ENCODE measurements at places on chromosomes 11 and 22.

DNA sequence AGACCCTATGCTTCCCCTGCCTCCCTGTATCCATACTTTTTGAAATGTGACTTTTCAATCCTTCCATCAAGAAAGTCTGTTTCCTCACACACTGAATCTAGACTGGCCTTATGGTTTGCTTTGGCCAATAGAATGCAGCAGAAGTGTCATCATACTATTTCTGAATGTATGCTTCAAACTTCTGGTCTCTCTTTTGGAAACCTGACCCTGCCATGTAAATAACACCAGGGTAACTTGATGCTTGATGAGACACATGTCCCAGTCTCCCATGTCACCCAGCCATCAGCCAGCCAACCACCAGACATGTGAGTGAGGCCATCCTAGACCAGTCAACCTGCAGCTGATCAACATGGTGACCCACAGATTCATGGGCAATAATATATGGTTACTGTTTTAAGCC lies 29.7 kb upstream of the CAVIN3 start:
- no peak for DNase-seq

DNA sequence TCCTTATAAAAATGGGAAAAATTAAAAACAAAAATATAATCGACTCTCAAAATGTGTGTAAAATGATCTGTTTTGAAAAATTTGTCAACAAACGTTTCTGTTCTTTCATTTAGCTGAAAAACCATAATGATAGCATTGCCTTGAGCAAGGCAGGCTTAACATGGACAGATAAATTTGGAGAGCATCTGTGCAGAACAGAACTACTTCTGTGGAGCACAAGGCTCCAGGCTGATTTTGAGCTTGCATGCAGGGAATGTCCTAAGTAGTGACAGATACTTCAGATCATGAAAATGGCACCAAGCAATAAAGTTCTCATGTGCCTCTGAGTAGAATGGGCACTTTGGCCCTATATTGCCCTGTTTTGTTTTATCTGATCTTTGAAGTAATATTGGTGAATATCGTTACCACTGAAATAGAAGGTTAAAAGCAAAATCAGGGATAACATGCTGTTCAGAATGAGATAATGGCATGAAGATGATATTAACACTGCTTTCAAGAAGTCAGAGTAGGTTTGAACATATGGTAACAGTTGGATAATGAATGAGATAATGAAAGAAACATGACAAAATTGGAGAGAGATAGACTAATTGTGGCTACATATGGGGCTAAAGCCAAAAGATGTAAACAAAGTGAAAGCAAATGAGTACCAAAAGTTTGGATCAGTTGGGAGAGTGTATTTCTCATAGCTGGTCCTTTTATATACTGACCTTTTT lies 730.5 kb upstream of the CCDC179 start:
- no peak for DNase-seq

- no peak for DNase-seq
These were observed 246.5 kb upstream of the DDI1 start for GRCh38 chr11:103789952-103790351.

DNA sequence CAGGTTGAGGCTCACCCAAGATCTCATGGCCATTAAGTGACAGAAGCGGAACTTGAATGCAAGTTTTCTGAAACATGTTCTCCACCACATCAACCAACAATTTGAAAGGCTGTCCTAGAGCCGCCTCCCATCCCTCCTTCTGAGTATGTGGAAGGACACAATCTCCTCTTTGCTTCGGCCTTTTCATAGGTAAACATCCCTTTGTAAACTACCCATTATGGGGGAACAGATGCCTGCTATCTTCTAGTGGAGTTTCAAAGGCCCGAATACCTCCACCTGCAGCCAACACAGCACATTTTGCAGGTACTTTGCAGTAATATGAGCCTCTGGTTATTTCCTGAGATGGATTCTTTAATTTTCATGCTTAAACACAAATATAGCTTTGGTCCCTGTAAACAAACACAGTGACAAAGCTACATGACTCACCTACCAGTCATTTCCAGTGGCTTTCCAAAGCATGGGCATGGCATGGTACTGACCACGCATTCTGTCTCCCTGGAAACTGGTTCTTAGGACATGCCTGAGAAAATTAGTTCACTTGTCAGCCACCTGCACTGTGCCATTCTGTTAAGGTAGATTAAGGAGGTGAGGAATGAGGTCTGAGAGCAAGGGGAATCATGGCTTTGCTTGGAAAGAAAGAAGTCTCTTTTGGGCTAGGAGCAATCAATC lies 60.2 kb downstream of the EHF start:
- DNase-seq: peak; percentile 63

DNA sequence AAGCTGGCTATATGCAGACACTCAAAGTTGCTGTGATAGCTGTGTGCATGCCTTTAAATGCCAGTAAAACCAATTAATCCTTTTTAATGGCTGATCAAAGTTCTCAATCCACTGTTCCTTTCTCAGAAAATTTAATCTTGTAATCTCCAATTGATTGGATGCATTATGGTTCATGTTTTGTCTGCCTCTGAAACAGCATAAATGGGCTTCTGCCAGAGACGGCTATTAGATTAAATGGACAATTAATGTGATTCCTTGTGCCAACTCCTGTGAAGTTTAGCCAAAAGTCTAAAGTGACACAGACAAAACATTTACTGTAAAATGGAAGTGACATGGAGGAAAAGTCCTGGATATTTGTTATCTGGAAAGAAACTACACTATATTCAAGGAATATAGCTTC lies 952.5 kb upstream of the FAT3 start:
- DNase-seq: no peak

GRCh38 chr22:45869340-45869847 lies 107.6 kb downstream of the WNT7B start:
- no peak for DNase-seq

GRCh38 chr11:58707767-58708166 lies 24.0 kb downstream of the GLYAT start:
- DNase-seq: no peak

DNA sequence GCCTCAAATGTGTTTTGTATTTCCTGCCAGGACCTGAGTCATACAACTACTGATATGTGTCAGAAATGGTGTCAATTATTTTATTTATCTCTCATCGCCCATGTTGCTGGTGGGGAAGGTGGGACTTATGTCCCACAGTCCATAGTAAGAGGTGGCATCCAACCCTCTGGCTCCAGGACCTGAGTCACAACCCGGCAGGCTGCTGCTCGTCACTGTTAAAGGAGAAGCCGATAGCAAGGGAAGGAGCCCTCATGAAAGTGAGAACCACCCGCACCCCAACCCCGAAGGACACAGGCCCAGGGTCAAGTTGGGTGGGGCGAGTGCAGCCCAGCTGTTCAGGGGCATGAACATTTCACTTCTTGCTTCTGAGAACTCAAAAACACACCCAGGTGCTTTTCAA lies 33.1 kb upstream of the TP53I11 start:
- DNase-seq: no peak

DNA sequence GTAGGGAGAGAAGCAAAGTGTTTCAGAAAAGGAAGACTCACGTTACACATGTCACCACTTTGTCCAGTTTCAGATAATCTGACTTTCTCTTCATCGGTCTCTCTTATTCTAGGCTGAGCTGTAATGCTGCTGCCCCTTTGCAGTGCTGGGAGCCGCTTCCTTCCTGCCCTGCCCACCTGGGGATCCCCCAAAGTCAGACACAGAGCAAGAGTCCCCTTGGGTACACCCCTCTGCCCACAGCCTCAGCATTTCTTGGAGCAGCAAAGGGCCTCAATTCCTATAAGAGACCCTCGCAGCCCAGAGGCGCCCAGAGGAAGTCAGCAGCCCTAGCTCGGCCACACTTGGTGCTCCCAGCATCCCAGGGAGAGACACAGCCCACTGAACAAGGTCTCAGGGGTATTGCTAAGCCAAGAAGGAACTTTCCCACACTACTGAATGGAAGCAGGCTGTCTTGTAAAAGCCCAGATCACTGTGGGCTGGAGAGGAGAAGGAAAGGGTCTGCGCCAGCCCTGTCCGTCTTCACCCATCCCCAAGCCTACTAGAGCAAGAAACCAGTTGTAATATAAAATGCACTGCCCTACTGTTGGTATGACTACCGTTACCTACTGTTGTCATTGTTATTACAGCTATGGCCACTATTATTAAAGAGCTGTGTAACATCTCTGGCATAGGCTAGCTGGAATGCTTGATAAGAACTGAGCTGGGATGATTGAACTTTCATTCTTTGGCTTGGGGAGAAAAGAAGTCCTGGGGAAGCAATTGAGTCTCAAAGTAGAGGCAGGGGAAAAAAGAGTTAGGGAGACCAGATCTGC lies 31.2 kb upstream of the SMIM35 start:
- no peak for DNase-seq

DNA sequence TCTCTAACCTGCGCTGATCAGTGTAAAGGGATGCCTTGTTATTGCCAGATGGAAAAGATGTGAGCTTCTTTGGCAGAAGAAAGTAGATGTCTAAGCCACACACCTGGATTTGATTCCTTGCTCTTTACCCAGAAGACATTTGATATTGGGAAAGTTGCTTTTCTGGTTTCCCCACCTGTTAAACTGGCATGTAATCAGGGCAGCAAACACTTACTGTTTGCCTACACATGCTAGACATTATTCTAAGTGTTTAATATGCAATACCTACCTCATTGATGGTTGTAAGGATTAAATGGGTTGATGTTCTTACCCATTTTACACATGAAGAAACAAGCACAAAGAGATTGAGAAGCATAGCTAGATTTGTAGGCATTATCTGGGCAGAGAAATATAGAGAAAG lies 16.6 kb downstream of the ASRGL1 start:
- DNase-seq: no peak

DNA sequence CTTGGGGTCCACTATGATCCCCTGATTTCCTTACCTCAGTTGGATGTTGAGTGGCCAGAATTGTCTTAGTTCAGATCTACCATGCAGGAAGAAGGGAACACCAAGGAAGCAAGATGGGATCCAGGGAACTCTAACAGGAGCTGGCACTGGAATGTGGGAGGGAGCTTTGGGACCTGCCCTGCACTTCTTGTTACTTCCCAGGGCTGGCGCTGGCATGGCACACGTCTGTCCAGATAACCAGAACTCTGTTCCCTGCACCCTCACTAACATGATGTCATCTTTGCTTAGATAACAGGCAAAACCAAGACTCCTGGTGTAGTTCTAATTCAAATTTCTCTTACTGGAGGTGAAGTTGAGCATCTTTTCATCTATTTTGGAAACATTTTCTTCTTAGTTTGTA lies 550.0 kb downstream of the MN1 start:
- DNase-seq: no peak

DNA sequence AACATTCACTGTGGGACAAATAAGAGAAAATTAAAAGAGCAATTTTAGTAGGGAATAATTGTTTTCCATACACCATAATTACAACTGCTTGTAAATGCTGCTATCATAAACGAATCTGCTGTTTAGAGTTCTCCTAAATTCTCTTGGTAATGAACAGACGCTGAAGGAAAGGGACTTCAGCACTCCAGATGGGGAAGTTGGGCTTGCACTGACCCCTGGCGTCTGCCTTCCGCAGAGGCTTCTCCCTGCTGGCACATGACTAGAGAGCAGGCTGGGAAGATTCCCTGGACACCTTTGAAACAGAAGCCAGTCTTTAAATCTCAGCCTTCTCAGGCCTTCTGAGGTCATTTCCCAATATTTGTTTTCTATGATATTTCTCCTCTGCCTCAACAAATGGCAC lies 84.1 kb downstream of the NXPE2 start:
- DNase-seq: no peak

- DNase-seq: no peak
These were observed 50.3 kb downstream of the TUG1 start for GRCh38 chr22:31019191-31019930.

DNA sequence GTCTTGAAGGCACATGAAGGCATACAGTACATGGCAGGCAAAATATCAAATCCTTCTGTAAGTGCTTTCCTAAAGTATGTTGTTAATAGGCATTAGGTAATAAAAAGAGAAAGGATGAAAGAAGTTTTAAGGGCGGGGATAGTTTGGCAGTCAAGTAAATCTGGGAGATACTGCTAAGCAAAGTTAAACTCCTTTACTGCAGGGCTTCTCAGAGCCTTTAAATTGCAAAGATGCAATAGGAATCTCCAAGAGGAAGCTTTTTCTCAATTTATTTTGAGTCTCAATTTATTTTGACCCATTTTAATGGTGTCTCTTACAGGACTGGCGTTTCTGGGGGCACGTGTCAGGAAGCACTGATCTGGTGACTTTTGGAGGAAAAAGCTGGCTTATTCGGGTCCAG lies 12.8 kb upstream of the PHF21A start:
- DNase-seq: no peak
